ENCODE measurements at places on chromosomes 12 and 14.

DNA sequence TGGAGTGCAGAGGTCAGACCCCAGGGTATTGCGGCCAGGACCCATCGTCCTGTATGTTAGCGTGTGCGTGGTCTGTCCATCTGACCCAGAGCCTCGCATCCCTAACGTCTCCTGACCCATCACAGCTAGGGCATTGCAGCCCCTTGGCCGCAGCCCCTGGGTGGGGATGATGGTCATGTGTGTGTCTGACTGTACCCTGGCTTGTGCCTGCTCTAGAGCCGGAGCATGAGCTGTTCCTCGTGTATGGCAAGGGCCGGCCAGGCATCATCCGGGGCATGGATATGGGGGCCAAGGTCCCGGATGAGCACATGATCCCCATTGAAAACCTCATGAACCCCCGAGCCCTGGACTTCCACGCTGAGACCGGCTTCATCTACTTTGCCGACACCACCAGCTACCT lies 10.8 kb upstream of the LRP1-AS start:
- no peak for DNase-seq

DNA sequence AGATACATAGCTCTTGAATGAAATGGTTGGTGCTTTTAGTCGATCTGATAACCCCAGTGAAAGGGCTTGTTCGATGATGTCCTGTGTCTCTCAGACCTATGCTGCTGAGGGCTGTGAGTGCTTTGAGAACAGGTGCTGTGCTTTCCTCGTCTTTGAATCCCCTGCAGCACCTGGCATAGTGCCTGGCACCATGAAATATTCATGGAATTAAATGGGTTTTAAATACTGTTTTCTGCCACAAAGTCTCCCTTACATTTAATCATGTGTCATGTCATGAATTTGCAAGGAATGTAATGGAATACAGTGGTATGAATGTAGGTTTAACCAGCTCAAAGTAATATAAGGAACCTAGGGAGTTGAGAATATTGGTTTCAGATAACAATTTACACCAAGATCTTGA lies 220.5 kb upstream of the PRICKLE1 start:
- DNase-seq: peak; percentile 18

DNA sequence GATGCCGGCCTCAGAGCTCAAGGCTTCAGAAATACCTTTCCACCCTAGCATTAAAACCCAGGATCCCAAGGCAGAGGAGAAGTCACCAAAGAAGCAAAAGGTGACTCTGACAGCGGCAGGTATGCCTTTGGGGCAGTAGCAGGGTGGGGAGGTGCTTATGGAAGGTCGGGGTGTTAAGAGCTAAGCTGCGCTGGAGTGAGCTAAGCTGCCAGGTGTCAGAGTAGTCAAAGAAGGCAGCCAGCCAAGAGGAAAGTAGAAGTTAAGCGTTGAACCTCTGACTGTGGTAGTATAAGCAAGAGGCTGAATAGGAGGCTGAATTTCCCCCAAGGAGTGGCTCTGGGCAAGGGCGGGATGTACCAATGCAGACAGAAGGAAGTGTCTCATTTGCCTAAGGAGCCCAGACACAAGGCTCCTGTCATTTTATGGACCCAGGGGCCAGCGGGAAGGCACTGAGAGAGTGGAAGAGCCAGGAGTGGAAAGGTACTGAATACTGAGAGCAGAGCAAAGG lies 29.2 kb downstream of the DYRK4 start:
- no peak for DNase-seq

- DNase-seq: no peak
Observed at GRCh38 chr12:106120519-106121105, 18.1 kb downstream of the NUAK1 start.

- DNase-seq: no peak
Observed at GRCh38 chr12:23415180-23415579, 534.3 kb downstream of the SOX5 start.

DNA sequence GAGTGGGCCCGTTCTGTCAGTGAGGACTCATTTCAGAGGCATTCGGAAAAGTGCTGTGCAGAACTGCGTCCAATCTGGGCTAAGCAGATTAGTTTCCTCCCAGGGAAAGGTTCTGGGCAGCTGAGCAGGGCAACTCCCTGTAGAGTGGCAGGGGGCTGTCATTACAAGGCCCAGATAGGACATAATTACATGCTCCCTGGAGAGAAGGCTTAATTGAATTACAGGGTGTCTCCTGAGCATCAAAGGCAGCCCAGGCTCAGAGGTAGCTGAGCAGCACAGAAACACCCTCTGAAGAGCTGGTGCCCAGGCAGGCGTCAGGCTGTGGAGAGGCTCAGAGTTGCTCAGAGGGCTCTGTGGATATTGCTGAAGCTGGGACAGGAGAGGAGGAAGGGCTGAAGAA lies 36.0 kb downstream of the SLC8A3 start:
- DNase-seq: no peak

DNA sequence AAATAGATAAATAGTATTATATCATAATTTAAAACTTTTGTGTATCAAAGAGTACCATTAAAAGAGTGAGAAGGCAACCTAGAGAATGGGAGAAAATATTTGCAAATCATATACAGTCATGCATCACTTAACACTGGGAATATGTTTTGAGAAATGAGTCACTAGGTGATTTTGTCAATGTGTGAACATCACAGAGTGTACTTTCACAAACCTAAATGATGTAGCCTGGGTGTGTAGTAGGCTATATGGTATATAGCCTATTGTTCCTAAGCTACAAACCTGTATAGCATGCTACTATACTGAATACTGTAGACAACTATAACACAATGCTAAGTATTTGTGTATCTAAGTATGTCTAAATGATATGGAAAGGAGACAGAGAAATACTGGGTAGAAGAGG lies 48.0 kb upstream of the ARID2 start:
- peak; percentile 5 for DNase-seq

DNA sequence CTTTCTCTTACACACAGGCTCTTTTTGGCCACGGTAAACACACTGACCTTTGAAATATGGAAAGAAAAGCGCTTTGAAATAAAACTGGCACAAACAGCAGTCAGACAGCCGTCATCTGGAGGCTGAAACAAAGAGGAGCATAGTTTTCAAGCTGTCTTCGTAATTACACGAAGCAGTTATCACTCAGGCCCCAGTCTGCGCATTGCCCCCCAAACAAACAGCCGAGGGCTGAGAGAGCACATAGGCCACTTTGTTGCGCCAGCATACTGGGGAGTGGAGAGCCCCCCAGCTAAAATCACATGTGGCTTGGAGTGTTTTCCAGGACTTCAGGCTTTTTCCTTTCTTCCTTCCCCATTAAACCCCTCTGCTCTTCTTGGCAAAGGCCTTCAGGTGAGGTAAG lies 142.9 kb upstream of the BTG1 start:
- DNase-seq: no peak

DNA sequence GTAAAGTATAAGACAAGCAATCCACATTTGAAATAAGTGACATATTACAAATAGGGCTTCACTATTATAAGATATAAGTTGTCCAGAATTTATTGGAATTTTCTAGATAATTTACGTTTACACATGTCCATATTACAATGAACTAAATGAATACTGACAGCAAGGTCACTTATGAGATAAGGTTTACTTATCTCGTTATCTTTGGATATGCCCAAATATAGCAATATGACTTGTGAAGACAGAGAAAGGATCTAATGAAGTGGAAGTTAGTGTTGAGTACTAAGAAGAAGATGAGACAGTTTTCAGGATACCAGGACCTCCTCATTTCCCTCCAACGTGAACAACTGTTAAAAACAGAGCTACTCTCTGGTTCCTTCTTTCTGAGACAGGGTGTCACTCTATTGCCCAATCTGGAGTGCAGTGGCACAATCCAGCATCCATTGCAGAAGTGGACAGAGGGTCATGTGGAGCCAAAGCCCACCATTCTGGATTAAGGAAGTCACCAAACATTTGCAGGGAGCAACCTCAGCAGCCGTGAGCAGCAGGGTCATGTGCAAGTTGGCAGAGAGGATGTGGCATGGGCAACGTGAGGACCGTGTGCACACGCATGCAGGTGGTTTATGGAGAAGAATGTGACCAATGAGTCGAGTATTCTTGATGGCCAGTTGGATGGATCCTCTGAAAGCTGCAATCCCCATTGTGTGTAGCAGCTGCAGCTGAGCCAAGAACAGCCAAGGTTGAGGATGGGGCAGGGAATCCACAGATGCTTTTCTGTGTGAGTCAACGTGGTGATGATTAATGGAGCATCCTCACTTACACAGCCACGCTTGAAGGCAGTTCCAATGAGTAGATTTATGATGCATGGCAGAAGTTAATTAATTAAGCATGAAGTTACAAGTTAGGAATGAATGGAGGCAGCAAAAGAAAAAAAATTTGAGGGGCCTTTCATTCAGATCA lies 111.0 kb downstream of the BICD1 start:
- peak; percentile 100 for DNase-seq

DNA sequence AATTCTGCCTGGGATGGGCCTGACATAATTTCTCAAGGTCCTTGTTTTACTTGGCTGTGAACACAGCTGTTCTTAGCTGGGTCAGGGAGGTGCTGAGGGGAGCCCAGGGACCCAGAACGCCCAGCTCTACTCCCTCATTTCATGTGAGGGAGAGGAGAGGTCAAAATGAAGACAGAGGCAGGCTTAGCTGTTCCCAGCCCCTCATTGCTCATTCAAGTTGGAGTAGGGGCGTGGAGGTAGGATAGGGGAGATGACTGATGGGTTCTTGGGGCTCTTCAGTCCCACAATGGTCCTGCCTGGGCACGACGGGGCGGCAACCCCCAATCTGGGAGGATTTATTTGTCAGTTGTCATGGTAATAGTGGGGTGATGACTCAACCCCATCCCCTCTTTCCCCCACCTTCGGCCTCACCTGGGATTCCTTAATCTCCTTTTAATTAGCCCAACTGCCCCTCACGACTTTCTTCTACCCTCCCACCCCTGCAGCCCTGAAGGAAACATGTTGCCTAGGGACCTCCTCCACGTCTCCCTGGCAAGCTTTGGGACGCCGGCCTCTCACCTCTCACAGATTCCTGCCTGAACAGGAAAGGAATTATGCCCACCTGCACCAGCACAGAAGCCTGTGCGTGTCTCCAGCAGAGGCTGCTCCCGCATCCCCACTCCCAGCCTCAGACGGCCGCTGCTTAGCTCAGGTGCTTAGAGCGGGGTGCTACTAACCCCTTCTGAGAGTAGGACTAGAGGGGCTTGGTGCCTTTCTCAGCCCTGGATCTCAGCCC lies 10.2 kb downstream of the SPRYD3 start:
- DNase-seq: no peak

- DNase-seq: no peak
Observed at GRCh38 chr14:34457186-34457585, 4.9 kb downstream of the SPTSSA start.

DNA sequence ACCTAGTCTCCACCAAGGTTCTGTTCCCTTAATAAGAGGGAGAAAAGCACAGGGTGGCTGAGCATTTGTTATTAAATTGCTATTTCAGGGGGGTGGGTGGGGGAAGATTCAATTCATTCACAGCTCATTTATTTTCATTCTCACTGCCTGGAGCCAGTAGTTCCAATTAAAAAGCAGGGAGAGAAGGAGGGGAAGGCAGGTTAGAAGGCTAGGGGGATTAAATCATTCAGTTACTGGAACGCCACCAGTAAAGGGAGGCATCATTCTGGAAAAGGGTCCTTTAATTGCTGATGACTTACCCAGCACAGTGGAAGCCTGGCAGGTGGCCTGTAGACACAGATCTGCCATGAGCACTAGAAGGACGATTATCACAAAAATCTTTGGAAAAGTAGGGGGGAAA lies 47.4 kb downstream of the NIN start:
- DNase-seq: no peak

DNA sequence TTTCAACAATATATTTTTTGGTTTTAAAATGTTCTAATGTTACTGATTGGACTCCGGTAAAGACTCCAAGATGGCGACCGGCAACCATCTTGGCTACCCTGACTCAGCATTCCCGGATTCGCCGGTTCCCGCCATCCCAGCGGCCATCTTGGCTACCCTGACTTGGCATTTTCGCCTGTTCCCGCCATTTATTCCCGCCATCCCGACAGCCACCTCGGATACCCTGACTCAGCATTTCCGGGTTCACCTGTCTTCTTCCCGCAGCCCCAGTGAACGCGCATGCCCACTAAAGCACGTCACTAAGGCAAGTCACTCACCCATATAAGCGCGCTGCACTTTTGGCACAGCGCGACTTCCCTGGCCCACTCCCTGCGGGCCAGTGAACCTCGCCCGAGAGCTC lies 9.0 kb upstream of the LRFN5 start:
- no peak for DNase-seq

DNA sequence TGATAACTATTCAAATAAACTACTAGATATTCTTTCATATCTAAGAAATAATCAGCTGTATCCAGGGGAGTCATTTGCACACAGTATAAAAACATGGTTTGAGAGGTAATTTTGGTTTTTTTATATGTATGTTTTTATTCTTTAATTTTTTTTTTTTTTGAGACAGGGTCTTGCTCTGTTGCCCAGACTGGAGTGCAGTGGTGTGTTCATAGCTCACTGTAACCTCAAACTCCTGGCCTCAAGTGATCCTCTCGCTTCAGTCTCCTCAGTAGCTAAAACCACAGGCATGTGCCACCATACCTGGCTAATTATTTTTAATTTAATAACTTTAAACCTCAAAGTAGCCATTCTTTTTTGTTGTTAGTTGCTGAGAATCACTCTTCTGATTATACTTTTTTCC lies 1.8 kb downstream of the PRORP start:
- peak; percentile 14 for DNase-seq

DNA sequence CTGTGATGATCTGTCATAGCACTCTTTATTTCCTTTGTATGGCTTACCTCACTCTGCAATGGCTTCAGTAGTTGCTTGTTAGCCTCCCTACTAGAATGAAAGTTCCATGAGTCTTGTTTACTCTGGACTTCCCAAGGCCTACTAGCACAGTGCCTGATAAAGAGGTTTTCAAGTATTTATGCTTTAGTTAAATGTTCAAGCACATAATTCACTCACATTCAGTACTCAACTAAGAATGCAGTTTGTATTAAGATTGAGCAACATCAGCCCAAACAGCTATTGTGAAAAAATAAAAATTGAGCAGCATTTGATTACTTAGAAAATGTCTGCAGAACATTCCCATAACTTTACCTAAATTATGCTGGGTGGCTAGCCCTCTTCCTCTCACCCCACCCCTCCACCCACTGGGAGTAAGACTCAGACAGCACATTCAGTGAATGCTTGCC lies 158.9 kb upstream of the AMIGO2 start:
- DNase-seq: no peak

- no peak for DNase-seq
Observed at GRCh38 chr14:101445278-101445677, 116.0 kb upstream of the DIO3 start.

- DNase-seq: peak; percentile 32
Observed at GRCh38 chr12:100674036-100674888, 100.8 kb downstream of the GAS2L3 start.

DNA sequence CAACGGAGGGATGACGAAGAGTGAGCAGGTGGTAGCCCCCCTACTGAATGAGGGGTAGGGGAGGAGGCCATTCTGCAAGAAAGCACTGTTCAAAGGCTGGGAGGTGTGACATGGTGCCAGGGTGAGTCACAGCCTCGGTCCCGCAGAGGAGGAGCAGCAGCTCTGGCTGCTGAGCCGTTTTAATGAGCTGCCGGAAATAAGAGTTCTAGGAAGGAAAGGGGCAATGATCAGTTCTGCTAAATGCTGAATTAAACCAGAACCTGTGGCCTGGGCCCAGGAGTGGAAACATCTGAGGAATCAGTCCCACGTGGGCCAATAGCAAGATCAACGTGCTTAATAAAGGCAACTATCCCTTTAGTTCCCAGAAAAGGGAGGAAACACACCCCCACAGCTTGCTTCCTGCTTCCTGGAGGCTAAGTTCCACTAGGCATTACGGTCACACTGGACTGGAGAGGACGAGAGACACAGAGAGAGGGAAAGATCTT lies 3.6 kb downstream of the ABCD4 start:
- peak; percentile 67 for DNase-seq

Data from kidney tubule cell (primary cell).